NCI-H1417 (cell line): ENCODE measurements at places on chromosomes 13 and 19.

- no peak for DNase-seq
These were observed 96.3 kb downstream of the MYCBP2 start for GRCh38 chr13:77230560-77230959.

DNA sequence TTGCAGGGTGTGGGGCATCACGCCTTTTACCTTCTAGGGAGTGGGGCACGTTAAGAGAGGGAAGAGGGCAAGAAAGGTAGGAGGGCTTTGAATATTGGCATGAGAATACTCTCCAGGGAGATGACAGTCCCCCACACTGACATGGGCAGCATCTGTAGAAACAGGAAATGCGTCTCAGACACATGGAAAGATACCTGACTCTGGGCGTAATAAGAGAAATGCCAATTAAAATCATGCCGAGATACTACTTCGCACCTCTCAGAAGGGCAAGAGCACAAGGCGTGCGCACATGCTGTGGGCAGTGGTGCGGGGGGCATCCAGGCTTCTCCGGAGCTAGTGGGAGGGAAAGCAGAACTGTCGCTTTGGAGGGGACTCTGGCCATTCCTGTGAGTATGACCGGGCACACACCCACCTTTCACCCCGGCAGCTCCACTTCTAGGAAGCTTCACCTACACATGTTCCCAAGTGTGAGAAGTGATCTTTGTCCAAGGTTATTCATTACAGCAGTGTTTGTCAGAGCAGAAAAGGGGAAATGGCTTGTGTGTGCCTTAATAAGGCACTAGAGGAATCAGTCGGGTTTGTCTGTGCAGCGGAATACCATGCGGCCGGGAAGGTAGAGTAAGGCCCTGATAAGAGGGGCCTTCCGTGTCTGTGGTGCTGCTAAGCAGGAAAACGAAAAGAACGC lies 99.5 kb downstream of the SIPA1L3 start:
- DNase-seq = no peak

DNA sequence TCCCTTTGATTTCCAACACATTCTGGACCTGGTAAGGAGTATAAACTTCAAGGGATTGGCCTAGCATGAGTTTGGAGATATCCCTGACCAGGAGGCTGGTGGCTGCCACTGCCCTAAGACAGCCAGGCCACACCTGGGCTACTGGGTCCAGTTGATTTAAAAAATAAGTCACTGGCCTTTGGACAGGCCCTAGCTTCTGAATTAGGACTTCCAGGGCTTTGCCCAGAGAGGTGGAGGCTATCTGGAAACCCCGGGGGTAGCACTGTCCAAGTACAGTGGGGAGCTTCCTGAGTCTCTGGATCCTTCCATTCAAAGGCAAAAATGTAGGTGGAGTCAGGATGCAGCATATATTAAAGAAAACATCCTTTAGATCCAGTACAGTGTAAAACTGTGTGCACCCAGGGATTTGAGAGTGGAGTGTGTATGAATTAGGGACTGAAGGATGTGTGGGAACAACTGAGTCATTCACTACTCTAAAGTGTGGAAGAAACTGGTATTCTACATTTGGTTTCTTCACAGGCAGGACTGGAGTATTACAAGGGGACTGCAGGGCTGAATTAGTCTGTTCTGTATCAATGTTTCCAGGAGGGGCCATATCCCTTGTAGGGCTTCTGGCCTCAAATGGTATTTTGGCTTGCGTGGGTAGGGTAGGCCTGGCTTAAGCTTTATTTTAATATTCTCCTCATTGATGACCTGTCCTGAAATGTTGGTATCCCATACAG lies 14.8 kb upstream of the FCGBP start:
- DNase-seq = no peak

DNA sequence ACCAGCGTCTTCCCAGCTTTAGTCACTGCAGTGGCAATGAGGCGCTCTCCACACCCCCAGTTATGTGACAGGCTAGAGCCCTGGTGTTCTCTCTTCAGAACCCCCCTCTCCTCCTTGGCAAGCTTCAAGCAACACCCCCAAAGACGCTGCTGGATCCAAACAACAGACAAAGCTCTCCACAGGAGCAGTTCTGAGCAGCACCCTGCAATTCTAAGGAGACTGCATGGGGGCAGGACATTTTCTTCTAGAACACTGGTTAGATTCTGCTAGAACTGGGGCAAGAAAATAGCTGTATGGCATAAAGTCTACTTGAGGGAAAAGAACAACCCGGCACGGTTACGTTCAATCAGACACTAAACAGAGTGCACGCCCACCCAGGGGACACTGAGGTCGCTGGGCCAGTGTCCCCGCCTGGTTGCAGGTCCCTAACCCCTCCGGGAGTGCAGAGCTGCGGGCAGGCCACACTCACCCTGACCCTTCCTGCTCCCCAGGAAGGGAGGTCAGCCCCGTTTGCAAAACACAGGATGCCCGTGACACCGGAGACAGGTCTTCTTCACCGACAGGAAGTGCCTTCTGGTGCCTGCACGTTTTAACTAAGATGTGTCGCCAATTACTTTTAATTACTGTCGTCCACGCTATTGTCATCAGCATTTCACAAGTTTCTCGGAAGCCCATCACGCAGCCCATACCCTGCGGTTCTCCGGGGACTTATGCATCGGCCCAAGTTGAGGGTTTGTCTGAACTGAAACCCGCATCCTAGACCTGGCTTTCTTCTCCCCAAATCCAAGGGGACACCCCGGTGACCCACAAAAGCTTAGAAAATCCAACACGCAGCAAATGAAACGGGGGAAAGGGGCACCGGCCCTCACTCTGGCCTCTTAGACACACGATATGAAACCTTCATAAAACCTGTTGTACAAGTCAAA lies 943 bp downstream of the GJB6 start:
- DNase-seq = no peak

DNA sequence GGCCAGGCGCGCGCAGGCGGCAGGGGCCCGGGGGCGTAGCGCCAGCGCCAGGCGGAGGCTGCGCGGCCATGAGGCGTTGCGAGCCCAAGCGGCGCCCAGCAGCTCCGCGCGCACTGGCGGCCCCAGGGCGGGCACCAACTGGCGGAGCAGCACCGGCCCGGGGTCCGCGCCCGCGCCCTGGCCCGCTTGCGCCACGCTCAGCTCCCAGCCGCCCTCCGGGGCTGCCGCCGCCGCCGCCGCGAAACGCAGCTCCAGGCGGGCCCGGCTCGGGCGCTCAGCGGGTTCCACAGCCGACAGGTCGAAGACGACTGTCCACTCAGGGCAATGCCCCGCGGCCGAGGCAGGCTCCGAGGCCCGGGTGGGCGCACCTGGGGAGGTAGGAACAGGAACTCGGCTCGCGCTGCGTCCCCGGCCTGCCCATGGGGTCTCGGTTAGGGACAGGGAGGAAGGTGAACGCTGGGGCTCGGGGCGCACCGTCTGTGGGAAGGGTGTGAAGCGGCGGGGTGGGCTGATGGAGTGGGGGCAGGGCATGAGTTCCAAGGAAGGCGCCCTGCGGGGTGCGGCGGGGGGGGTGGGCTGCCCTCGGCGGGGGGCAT lies 26.8 kb downstream of the CERS1 start:
- DNase-seq = no peak

DNA sequence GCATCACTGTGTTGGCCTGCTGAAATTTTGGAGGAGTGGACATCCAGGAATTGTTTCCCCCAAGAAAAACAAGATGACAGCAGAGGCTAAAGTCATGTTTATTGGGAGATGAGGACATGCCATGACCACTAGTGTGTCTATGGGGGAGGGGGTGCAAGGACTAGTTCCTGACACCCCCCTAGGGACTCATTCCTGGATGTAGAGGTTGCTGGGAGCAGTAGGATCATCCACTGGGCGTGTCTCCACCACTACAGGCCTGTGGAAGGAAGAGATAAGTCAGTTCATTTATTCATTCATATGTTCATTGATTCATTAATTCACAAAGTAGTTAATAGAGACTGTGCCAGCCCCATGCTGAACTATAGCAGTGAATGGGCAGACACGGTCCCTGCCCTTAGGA lies 30.2 kb downstream of the MAP4K1 start:
- DNase-seq = no peak

DNA sequence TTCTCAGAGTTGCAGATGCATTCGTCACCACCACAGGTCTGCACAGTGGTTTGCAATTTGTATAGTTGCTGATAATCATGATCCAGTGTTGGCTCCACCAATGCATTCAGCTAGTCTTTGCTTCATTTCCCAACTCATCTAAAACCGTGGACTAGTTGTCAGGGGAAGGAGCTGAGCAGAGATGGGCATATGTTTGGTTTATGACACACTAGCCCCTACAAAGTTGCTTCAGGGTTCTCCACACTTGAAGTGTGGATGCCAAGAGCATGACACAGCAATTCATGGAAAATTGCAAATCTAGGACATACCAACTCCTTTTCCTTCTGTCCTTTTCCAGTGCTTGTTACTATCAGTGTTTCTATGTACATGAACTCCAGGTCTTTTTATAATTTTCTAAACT lies 168.0 kb downstream of the TNFSF13B start:
- no peak for DNase-seq
